Cortex of kidney (tissue), 1 donor: ENCODE measurements at places on chromosomes 16 and 17.

GRCh38 chr16:63563819-63564505 is 1527.7 kb upstream of the CDH8 start:
- no peak for DNase-seq

- DNase-seq, result no peak
Measured at GRCh38 chr16:63614429-63614828, 1507.4 kb downstream of the CDH11 start.

DNA sequence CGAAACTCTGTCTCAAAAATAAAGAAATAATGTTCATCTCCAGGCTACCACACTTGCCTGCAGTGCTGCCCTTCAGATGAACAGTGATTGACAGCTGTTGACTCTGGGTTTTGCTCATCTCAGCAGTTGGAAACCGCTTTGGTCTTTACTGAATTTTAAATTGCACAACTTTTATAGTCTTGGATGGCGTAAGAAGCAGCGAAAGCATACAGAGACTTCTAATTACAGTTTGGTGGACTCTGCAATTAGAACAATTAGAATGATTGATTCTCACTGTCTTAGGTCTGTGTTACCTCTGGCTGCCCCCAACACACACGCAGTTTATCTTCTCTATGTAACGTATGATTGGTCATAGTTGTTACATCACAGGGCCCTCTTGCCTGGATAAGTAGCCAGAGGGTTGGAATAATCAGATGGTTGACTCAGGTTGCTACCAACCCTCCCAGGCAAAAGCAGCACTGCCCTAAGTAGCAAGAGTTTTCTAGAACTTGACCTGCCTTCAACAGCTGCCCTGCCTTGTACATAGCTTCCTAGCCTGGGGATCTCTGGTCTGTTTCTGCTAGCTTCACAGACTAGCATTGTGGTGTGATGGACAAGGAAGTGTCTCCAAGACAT is 1.9 kb upstream of the NAT9 start:
- no peak for DNase-seq

DNA sequence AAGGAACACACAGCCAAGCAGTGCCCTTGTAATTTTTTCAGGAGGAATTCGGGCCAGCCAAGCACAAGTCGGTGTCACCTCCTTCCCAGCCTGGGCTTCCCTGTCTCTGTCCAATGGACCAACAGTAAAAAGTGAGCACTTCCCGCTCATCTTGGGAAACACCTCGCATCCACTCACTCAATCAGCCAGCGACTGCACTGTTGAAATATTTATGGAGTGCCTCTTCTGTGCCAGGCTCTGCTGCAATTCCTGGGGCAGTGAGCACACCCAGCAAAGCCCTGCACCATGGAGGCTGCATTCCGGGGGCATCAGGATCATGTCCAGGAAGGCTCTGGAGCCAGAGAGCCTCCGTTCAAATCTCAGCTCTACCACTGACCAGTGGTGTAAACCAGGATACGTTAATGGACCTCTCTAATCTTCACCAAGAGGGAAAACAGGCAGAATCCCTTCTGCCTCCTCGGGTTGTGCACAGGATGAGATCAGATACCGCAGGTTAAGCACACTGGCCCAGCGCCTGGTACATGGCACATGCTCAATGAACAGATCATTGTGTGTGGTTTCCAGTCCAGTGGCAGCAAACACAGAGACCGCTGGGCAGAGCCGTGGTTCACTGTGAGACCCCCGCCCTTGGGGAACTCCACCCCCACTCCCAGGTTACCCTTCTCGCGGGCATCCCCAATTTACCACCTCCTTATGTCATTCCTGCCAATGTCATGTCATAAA is 194.3 kb downstream of the ZNF423 start:
- DNase-seq, result no peak

DNA sequence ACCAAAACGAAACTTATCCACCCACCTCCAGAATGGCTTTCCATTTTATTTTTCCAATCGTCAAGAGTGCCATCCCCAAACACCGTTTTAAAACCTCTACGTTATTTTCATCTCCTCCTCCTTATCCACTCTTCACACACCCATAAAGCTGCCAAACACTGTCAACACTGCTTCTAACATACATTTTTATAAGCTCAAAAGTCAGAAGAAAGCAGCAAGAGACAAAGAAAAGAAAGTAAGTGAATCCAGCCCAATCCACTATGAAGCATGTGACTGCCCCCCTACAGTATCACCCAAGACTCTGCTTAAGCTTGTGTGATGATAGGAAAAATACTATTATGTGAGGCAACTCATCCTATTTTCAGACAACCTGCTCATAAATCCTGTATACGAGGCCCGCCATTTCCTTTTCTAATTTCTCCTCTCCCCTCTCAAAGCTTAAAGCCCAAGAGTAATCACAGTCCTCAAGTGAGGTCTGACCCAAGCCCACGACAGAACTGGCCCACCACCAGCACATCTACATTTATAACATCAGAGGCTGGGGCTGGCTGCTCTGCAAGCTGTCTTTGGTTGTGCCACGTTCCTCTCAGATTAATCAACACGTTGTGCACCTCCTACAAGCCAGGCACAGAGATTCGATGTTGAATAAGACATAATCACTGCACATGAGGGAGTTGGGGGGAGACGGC is 16.3 kb downstream of the USP31 start:
- no peak for DNase-seq
